GM12878 (cell line): ENCODE measurements at places on chromosomes 2 and 18.

DNA sequence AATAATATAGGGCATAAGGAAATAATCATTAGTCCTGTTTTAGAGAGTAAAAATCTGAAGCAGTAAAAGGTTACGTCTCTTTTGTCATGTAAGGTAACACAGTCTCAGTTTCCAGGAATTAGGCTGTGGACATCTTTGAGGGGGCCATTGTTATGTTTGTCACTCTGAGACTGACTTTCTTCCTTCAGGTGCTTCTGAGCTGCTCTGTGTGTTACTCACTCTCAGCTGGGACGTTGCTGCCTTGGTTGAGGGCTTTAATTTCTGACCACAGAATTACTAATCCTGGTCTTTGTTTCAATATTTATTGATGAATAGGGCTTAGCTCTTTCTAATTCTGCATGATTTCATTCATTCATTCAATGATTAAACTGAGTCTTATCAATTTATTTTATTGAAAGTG is 55.9 kb upstream of the SLC38A11 start:
- DNase-seq = no peak

- no peak for DNase-seq
Observed at GRCh38 chr2:17813010-17813741, 3.1 kb upstream of the MSGN1 start.

GRCh38 chr2:237309011-237309410 is 105.0 kb downstream of the COL6A3 start:
- DNase-seq = no peak

DNA sequence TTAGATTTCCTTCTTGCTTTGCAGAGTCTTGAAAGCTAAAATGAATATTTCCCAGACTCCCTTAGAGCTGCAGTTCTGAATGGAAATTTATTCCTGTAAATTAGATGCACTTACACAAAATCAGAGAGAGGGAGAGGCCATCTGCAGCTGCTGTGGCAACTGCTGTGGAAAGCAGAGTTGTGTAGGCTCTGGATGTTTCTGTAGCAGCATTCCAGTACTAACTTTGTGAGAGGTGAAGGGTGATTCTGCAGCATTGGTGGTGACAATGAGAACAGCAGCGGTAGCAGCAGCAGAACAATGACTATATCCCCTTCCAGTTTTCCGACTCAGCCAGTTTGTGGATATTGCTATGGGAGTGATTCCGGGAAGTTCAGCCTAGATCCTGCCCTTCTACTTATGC is 433.0 kb upstream of the REG3G start:
- no peak for DNase-seq

- DNase-seq = no peak
Observed at GRCh38 chr2:183010112-183010511, 28.1 kb downstream of the NCKAP1 start.

GRCh38 chr2:74979844-74980243 is 21.4 kb downstream of the POLE4 start:
- DNase-seq = no peak

DNA sequence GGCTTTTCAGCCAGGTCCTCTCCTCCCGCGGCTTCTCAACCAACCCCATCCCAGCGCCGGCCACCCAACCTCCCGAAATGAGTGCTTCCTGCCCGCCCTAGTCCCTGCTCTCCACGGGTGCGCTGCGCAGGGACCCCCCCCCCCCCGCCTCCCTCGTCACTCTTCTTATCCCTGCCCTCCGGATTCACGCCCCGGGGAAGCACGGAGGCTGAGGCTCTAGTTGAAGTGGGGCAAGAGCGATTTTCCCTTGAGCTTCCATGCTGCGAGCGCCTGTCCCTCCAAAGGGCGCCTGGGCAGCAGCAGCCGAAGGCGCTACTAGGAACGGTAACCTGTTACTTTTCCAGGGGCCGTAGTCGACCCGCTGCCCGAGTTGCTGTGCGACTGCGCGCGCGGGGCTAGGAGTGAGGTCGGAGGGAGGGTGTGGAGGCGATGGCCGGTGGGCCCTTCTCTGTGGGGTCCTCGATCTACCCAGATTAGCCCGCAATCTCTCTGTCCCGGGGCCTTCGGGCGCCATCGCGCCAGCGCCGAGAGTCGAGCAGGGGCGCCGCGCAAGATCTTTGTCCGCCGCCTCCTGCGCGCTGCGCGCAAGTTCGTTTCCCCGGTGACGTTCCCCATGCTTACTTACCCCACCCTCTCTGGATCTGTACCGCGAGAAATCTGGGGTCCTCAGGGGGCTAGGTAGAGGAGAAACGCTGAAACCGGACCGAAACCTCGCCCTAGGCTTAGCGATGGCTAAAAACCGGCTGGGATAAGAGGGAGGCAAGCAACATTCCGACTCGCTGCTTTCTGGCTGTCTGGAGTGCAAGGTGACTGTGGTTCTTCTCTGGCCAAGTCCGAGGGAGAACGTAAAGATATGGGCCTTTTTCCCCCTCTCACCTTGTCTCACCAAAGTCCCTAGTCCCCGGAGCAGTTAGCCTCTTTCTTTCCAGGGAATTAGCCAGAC is 677 bp downstream of the GAD1 start:
- no peak for DNase-seq

- DNase-seq = no peak
Observed at GRCh38 chr2:58950795-58951462, 709.8 kb upstream of the FANCL start.

DNA sequence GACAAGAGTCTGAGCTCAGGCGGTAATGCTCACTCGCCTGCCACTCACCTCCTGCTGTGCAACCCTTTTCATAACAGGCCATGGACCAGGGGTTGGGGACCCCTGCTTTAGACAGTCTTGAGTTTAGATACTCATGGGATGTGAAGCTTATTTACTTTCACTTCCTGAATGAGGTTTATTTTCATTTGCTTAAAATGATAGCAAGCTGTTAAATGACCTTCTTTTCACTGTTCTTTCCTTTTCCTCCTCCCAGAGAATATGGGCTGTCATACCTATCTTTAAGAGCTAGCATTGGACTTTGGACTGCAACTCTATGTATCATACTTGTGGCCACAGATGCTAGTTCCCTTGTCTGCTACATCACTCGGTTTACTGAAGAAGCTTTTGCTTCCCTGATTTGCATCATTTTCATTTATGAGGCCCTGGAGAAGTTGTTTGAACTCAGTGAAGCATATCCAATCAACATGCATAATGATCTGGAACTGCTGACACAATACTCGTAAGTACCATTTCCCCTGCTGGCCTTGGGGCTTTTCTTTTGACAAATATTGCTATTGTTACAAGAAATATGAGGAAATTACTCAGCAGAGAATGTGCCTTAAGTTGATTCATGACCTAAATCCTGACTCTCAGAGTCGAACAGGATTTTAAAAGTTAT is 168.5 kb downstream of the DPP4 start:
- peak; percentile 62 for DNase-seq

DNA sequence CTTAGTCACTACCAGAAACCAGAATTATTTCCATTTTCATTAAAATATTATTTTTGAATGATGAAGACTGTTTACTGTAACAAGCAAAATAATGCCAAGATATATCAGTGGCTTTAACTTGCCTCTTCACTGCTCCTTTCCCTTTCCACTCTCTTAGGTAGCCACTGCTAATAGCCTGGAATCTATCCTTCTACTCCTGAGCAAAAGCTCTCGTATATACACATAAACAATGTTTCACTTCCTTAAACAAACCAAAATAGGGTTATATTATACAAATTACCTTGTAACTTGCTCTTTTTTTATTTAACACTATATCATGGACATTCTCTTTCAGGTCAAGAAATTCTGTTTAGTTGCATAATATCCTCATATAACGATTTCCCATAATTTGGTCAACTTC is 20.8 kb downstream of the IMMT start:
- DNase-seq = no peak

- no peak for DNase-seq
Observed at GRCh38 chr2:142918624-142919023, 41.2 kb downstream of the KYNU start.

DNA sequence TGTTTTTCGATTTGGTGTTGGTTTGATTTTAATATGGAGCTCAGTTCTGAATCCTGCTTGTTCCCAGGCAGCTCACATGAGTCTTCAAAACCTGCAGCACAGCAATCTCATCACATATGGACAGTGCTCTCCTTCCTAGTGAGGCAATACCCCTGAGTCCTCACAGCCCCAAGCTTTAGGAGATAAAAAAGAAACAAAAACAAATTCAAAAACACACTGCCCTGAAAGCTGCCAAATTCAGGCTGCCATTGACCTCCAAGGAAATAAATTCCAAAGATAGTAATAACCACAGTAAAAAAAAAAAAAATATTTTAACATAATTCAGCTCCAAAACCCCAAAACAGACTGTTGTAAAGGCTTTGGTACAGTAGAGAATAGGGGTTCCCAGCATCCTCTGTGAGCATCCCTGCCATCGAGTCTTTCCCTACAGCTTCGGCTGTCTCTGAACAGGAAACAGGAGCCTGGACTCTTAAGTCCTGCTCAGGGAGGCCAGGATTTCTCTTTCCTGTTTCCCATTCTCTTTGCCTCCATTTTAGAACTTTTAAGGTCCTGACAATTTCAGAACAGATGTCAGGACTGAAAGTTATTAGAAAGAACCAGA is 14.7 kb upstream of the SP3 start:
- DNase-seq = no peak

DNA sequence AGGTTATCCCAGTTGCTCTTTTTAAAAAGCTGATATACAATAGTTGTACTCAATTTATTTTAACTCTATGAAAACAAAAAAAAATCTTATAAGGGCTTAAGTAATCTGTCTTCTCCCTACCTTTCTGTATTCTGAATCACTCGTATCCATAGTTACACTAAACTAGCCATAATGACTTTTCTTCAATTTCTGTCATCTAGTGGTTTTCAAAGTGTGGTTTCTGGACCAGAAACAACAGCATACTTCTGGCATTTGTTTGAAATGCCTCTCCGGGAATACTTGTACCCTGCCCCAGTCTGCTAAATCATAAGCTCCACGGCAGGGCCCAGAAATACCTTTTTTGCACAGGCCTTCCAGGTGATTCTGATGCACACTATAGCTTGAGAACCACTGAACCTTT is 253.6 kb downstream of the LRRTM4 start:
- DNase-seq = no peak

DNA sequence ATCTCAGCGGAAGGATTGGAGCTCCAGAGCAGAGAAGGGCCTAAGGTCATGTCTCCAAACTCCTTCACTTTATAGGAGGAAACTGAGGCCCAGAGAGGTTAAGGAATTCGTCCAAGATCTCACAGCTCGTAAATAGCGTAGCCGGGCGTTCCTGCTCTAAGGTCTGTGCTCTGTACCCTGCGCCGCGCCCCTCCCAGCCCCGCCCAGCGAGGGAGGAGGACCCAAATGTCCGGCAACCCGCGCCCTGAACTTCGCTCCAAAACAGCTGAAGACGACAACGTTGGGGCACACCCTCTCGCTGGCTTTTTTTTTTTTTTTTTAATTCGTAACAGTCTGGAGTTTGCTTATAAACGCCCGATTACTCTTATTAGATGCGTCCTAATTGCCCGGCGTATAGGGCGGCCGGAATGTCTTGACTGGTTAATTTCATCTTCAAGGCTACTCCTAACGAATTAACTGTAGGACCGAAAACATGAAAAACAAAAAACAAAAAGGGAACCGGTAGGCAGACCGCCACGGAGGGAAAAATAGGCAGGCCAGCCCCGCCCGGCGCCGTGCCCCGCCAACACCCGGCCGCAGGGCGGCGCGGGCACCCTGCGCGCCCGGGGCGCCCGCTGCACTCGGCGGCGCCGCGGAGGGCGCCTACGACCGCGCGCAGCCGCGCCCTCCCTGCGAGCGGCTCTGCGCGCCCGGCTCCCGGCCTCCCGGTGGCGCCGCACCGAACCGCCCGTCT is 928 bp upstream of the FOSL2 start:
- no peak for DNase-seq

GRCh38 chr2:233226511-233227031 is 24.9 kb upstream of the ATG16L1 start:
- no peak for DNase-seq

DNA sequence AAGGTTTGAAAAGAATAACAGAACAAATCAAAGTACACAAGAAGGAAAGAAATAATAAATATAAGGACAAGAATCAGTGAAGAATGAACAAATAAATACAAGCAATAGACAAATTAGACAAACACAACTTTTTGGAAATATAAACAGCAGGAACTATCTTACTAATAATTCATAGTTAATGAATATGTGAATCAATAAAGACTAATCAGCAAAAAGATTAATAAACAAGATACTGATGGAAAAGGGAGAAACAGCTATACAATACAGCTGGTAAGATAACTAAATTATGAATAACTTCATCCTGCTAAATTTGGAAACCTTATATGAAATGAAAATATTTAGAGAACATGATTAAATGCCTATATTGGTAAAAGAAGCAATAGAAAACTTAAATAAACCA is 193.6 kb upstream of the SPRED2 start:
- DNase-seq = no peak

- no peak for DNase-seq
Observed at GRCh38 chr2:240250985-240251847, 110.8 kb upstream of the OTOS start.

GRCh38 chr2:16261071-16261470 is 320.7 kb downstream of the MYCN start:
- no peak for DNase-seq

DNA sequence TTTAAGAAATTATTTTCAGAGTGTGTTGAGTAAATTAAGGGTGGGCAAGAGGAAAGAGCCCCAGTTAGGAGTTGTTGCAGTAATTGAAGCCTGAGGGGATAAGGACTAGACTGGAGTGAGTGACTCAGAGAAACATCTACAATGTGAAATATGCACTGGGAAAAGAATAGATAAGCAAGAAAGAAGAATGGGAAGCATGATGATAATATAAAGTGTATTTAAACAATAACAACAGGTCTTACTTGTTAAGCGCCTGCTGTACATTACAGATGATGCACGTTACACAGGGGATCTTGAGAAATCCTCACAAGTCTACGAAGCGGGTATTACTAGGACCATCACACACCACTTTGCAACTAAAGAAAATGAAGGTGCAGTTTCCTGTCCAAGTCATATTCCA is 73.6 kb upstream of the STK17B start:
- DNase-seq = no peak

GRCh38 chr2:84897773-84898172 is 7.7 kb upstream of the TMSB10 start:
- no peak for DNase-seq

DNA sequence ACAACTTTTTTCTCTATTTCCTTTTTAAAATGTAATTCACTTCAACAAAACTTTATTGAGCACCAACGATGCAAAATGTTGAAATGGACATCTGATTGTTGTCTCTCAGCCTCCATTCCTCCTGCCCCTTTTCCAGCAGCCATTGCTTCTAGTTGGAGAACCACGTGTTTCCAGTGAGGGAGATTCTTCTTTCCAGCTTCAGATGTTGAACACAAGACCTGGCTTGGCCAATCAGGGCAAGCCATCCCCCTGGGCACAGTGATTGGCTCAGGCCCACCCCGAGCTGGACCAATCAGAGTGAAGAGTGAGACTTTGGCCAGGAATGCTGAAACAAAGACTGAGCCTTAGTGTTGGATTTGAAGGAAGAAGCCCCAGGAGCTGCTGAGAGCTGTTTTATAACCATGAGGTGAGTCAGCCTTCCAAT is 59.0 kb downstream of the E2F6 start:
- DNase-seq = no peak

DNA sequence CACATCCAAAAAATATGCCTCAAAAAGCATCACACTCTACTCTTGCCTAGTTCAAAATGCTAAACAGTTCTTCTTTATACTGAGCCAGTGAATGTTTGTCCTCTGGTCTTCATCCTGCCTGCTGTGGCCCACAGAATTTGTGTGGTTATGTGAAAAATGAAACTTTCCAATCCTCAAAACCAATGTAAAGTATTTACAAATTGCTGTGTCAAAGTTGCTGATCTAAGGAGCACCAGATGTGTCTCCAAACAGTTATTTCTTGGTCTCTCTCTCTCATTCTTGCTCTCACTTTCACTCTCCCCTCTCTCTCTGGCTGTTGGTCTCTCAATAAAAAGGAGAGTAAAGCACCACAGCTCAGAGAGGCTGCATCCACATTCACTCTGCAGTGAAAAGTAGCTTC is 23.0 kb downstream of the EPHA4 start:
- no peak for DNase-seq
